ENCODE measurements at places on chromosomes 2 and 18. TPM values are rescaled to one million over a fixed set of nuclear protein-coding genes. Genes with fewer than 3 reads are reported as not detected.

DNA sequence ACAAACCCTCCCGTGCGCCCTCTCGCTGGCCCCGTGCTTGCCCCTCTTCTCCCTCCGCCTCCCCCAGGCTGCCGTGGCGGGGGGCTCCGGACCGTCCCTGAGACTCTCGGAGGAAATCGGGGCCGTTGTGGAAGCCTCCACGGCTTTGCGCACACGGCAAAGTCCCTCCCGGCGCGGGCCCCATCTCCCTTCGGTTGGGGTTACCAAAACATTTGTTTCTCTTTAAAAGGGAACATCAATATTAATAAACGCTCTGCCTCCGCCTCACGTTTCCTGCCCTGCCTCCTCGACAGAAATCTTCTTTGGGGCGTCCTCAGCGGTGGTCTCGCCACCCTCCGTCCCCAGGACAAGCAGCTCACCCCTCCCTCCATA, 3.8 kb downstream of the PAX3 start:
- DNase-seq: no peak

- DNase-seq: no peak
These were observed 137.0 kb downstream of the UBE2E3 start for GRCh38 chr2:181117206-181117925.

MPV17 gene
- 73.2 TPM for total RNA-seq

- no peak for DNase-seq
These were observed 54.4 kb downstream of the XRCC5 start for GRCh38 chr2:216163518-216163917.

MFF gene
- 80.6 TPM for total RNA-seq
